ENCODE measurements at places on chromosomes 16 and 17. TPM values are rescaled to one million over a fixed set of nuclear protein-coding genes. Genes with fewer than 3 reads are reported as not detected.
A peak's percentile ranks its signal among the peaks of the same experiment; 100 is the strongest.

DNA sequence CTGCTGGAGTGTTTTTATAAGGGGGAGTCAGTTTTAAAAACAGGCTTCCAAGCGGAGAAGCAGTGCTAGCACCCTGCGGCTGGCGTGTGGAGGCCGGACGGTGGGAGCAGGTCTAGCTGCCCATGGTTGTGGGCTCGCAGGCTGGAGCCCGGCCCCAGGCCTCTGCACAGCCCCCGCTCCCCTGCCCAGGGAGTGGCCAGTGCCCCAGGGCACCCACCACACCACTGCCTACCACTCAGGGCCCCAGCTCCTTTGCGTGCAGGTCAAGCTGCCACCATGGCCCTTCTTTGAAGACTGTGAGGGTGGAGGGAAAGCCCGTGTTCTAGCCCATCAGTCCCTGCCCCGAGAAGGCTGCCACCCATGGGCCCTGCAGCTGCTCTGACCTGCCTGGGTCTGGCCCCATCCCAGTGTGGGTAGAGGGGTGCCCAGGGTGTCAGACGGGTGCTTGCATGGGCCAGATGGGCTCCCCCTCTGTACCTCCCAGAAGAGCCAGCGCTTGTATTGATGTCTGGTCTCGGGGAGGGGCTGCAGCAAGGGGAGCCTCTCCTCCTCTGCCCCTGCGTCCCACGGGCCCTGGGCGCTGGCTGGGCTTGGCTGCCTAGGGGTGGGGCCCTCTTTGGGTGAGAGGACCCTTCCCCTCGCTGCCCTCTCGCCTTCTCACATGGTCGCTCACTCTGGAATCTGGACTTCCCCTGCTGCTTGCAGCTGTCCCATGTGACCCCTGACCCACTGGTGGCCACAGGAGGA, 1.5 kb upstream of the NUDT16L1 start:
- ATAC-seq, result no peak

DNA sequence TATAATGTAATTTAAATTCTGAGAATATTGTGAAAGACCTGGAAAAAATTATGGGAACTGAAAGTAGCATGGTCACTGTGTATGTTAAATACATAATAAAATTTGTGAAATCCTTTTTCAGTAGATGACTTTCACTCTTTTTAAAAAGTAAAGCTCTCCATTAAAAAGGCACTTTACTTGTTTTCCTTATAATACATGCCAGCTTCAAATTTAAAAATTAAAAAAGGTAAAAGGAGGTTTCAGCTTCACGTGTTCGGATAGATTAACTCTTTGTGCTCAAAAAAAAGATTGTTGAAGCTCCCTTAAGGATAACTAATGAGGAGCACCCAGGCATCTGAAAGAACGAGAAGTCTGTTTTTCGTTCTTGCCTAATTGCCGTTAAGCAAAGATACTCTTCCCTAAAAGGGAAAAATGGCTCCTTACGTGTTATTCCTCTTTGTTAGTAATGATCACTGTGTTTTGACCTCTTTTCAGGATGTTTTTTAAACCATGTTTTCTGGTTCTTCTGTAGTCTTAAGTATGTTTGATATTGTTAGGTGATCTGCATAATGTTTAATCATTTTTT, 87.8 kb downstream of the TUBD1 start:
- no peak for ATAC-seq

- ATAC-seq, result no peak
These were observed 14.6 kb upstream of the NDRG4 start for GRCh38 chr16:58485184-58485887.

DNA sequence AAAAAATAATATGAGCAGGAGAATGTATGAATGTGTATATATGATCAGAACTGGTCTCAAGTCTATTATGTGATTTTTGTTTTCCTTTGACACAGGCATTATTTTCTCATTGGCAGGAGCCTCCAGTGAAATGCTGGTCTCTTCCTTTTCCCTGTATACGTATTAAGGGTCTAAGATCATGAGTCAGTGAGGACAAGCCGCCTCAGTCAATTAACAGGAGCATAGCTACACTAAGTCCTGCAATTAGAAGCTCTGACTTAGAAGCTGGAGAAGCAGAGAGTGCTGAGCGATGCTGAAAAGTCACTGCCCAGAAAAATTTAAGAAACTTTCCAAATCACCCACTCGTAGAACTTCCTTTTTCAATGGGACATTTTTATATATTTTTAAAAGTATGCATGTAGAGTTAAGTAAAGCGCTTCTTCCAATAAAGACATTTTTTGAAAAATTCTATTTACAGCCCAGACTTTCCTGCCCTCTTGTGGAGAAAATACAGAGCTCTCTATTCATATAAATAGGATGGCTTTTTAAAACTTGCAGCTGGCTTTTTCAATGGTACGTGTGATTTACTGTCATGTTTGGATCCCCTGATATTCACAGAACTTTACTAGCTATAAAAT, 70.2 kb upstream of the PSMD7 start:
- peak; percentile 54 for ATAC-seq

GRCh38 chr16:19757026-19757425, 39.0 kb downstream of the IQCK start:
- peak; percentile 39 for ATAC-seq

The ST6GALNAC1 gene
- not detected for total RNA-seq

Measured in motor neuron (in vitro differentiated cells).